Activated effector memory CD4-positive, alpha-beta T cell treated with Interleukin-2 at 50 U/mL for 16 hours (primary cell): ENCODE measurements at places on chromosomes 1 and 21.

GRCh38 chr1:45012639-45013278, 705 bp downstream of the UROD start:
- DNase-seq = no peak

DNA sequence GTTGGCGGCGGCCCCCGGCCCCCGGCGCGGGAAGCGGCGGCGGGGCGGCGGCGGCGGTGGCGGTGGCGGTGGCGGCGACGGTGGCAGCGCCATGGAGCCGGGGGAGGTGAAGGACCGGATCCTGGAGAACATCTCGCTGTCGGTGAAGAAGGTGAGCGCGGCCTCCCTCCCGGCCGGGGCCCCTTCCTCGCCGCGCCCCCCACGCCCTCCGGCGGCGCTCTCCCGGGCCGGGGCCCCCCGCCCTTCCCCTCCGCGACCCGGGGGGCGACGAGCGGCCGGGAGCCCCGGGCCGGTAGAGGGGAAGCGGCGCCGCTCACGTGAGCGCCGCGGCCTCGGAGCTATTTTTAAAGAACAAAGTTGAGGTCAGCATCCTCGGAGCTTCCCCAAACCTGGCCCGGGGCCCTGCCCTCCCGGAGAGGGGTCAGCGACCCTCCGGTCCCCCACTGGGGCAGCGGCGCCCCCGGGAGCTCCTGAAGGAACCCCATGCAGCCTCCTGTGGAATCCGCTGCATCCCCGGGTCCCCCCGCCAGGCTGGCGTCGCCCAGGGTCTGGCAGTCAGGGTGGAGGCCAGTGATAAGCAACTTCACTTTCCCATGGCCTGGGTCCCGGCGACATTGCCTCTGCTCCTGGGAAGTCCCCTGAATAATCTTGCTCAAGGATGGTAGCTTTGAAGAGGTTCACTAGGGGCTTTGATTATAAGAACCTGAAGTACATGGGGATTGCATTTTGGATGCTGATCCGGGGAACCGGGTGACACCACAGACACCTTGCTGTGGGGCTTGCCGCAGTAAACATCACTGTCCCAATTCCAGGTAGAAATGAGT, 560 bp downstream of the PLEKHM2 start:
- DNase-seq = peak; percentile 18

DNA sequence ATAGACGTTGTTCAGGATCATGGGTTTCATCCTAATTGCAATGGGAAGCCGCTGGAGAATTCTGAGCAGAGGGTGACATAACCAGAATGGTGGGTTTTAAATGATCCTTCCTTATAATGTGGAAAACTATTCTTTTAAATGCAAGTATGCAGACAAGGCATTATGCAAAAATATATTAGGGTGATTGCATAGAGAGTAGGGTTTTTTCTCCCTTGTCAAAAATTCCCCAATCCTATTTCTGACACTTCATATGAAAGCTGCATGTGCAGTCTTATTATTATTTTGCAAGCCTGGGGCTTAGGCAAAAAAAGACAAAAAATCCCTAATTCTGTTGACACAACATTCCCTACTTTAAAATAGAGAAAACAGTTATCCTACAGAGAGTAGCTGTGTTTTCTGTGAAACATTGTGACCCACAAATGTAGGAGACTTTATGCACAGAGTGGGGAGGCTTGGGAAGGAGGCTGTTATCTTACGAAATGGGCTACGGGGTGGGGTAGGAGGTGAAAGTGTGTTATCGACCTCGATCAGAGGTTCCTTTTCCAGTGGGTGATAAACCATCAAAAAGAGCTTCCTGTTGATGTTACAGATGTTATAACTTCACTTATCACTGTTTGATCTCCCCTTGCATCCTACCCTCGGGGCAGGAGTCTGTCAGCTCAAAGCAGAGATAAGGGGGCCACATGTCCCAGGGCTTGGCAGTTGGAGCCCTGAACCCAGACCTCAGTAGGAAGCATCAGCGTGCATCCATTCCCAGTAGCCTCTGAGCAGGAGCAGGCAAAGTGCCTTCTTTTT, 27.2 kb downstream of the RHEX start:
- no peak for DNase-seq

DNA sequence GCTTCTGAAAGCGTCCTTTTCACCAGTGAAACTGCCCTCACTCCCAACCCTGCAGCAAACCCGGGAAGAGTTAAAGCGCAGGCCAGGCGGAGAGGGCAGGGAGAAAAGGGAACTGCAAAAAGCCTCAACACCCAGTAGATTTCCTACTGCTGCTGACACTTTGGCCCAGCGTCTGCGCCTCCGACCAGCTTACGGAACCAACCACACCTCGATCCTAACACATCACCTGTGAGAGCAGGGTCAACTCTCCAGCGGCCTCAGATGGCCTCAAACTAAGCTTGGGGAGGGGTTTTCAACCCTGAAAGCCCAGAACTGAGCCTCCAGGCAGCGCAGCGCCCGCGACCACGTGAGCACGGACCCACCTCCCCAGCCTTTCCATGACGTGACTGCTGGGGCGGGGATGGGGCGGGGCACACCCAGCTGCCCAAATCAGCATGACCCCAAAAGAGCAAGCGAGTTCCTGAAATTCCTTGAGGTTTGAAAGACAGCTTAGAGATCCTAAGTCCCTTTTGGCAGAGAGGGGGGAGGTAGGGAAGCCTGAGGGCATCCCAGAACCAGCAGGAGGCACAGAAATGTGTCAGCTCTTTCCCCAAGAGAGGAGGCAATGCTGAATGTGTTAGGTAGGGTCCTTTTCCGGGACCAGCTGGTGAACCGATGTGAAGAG, 59.1 kb downstream of the ITPKB start:
- peak; percentile 64 for DNase-seq

DNA sequence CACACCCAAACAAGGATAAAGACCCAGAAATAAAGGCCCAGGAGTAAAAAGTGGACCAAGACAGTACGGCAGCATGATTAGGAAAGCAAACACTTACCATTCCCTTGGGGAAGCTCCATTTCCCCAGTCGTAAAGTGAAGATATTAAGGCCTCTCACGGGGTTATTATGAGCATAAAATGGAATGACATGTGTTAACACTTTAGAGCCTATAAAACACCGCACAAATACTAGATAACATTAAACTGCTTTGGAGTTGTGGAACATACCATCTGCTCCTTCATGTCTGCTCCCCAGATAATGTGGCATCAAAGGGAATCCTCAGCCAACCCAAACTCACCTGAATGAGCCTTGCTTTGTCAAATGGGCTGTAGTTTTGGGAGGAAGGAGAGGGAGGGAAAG, 8.9 kb upstream of the ITLN2 start:
- no peak for DNase-seq

DNA sequence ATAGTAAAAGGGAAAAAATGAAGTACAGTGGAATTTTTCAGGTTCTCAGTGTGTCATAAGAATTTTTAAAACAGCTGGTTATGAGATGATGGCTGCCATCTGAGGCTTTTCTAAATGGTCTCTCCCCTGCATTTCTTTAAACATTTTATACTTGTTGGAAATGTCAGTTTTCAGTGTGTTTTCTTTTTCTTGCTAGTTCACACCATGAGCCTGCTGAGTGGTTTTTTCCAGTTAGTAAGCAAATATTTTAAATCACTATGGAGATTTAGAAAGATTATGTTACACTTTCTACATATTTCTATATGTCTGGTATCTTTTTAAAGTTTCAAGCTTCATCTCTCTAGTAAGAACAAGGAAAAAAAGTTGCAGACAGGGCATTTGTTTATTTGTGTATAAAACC, 9.6 kb downstream of the RBM15 start:
- DNase-seq = no peak

DNA sequence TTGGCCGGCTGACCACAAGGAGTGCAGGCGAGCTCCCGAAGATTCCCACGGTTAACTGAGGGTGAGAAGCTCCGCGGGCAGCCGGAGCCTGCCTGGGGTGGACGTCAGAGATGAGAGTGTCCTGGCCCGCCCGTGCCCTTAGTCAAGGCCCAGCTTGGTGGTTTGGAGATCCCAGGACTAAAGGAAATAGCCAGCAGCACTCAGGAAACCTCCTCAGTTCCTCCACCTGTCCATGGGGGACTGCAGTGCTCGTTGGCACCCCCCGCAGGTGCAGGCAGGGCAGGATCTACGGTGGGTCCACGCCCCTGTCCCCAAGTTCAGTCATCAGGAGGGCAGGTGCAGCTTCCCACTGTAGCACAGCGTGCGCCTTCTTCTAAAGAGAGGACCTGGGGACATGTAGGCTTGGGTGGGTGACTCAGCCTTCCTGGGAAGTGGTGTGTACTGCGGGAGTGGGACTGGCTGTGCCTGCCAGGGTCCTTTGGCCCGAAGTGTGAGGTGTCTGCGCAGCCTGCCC, 32.5 kb downstream of the SLX9 start:
- DNase-seq = no peak

- DNase-seq = no peak
Measured at GRCh38 chr1:184052194-184052559, 647 bp downstream of the TSEN15 start.

- DNase-seq = no peak
Measured at GRCh38 chr1:247210062-247210375, 38.2 kb upstream of the ZNF124 start.

DNA sequence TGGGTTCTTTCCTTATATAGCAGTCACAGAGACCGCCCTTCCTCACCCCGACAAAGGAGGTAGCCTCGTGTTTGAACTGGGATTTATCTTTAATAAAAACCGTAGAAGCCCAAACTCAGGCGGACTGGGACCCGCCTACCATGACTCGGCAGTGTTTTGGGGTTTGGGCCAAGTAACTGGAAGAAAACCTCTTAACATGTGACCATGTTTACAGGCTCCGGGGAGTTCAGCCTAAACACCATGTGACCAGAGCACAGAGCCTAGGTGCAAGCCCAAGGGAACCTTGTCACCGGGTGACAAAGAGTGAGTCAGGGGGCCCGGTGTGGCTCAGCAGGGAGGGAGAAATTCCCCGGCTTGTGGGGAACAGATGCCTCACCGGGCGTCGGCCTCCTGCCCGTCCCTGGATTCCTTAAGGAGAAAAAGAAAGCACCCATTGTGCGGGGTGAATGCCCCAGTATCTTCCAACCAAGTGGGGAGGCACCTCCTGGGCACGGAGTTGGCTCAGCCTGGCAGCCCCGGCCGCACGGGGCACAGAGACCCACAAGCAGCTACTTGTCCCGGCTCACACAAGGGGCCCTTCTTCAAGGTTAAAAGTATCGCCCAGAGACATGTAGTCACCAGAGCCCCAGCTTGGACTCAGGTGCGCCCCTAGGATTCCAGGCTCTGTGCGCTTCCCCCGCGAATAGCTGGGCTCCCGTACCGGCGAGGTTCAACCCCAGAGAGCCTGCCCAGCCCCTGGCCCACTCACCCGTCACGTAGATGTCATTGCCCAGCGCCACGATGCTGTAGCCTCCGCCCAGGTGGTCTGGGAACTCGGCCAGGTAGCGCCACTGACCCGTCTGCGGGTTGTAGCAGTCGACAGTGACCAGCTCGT, 1.4 kb downstream of the KLHL21 start:
- DNase-seq = peak; percentile 71

- DNase-seq = no peak
Measured at GRCh38 chr1:227416156-227416830, 98.0 kb upstream of the CDC42BPA start.

DNA sequence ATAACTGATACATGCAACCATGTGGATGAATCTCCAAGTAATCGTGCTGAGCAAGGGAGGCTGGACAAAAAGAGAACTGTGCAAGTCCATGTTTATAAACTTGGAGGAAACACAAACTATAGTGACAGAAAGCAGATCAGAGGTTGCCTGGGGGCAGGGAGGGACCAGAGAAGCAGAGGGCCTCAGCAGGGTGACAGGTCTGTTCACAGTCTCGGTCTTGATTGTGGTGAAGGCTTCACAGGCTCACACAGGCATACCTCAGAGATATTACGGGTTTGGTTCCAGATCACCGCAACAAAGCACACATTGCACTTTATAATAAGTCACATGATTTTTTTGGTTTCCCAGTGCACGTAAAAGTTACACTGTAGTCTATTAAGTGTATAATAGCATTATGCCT, 28.5 kb downstream of the ACOT7 start:
- DNase-seq = no peak

- no peak for DNase-seq
Measured at GRCh38 chr1:67833602-67833940, 304 bp upstream of the GNG12 start.

DNA sequence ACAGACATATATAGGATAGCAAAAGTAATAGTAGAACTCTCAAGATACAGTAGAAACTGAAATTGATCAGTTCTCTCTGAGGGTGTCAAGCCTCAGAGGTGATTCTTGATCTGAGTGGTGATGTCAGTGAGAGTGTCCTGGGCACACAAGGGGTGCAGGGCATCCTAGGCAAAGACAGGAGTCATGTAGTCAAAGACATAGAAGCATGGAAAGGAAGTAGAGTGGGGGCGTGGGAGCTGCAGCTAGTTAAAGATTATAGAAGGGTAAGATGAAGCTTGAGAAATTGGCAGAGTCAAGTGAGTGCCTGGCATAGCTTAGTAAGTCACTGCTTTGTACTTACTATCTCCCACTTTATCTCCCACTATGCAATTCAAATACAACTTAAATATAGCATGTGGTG, 22.8 kb downstream of the CDC7 start:
- DNase-seq = no peak

DNA sequence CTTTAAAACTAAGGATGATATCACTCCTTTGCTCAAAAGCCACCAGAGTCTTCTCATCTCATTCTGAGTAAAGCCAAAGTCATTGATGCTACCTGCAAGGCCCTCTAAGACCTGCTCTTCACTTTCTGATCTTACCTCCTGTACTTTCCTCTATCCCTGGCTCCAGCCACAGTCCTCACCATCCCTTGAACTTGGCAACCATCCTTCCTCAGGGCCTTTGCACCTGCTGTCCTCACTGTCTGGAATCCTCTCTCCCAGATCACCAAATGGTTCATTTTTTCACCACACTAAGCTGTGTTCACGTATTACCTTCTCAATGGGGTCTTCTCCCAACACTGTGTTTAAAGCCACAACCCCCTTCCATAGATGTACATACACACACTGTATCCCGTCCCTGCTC, 4.3 kb upstream of the PHLDA3 start:
- DNase-seq = no peak

DNA sequence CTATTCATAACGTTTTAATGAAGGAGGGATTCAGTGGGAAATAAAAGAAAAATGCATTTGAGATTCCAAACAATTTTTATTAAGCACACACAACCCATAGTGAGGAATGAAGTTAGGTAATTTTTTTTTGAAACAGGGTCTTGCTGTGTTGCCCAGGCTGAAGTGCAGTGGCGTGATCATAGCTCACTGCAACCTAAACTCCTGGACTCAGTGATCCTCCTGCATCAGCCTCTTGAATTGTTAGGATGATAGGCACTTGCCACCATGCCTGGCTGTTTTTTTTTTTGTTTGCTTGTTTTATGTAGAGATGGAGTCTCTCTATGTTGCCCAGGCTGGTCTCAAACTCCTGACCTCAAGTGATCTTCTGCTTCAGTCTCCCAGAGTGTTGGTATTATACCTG, 28.9 kb downstream of the LYPLAL1 start:
- no peak for DNase-seq

- no peak for DNase-seq
Measured at GRCh38 chr1:236870721-236871120, 75.6 kb downstream of the MTR start.

- DNase-seq = peak; percentile 27
Measured at GRCh38 chr1:168408884-168409283, 128.2 kb downstream of the TBX19 start.

DNA sequence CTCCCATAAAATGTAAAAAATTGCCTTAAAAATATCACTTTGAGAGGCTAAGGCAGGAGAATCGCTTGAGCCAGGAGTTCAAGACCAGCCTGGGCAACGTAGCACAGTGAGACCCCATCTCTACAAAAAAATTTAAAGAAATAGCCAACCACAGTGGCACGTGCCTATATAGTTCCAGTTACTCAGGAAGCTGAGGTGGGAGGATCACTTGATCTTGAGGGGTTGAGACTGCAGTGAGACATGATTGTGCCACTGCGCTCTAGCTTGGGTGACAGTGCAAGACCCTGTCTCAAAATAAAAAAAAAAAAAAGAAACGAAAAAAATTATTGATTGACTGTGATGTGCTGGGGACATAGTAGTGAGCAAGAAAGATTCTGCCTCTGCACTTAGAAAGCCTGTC, 38.4 kb downstream of the PKN2 start:
- DNase-seq = no peak
